ENCODE measurements at places on chromosomes 5 and 9.

GRCh38 chr9:121398374-121398773 lies 28.3 kb upstream of the STOM start:
- DNase-seq, result no peak

DNA sequence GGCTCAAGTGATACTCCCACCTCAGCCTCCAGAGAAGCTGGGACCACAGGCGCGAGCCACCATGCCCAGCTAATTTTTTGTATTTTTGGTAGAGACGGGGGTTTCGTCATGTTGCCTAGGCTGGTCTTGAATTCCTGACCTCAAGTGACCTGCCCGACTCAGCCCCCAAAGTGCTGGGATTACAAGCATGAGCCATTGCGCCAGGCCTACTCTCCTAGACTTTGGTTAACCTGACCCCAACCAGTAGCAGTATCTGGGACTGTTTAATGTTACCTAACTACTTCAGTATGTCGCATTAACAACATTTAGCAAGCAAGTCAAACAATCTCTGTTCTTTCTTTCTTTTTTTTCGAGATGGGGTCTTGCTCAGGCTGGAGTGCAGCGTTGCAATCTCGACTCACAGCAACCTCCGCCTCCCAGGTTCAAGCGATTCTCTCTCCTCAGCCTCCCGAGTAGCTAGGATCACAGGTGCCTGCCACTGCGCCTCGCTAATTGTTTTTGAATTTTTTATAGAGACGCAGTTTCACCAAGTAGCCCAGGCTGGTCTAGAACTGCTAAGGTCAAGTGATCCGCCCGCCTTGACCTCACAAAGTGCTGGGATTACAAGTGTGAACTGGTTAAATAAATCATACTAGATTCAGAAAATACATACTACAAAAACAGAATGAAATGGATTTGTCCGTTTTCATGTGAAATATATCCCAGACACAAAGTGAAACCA lies 2.0 kb downstream of the AK3 start:
- DNase-seq, result no peak

GRCh38 chr5:143679777-143680176 lies 132.2 kb upstream of the HMHB1 start:
- no peak for DNase-seq

DNA sequence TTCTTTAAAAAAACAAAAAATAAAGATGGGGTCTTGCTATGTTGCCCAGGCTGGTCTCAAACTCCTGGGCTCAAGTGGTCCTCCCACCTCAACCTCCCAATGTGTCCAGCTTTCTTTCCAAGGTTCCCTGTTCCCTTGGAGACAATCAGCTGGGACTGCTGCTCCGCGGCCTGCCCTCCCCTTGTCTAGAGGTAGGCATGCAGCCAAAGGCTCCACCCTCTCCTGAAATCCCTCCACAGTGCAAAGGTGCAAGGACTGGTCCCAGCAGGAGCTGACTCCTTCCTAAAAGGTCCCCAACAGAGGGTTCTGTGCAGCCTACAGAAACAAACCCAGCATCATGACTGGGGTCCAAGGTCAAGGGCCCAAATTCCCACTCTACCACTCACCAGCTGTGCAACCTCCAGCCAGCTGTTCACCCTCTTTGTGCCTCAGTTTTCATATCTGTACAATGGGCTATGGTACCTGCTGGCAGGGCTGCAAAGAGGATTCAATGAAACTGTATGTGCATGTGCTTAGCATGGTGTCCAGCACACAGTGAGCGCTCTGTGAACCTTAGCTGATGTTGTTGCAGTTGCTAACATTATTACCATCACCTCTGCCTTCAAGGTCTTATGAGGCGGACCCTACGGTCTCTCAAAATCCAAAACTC lies 47.5 kb downstream of the BARX1 start:
- DNase-seq, result no peak

- no peak for DNase-seq
These were observed 23.4 kb downstream of the WNK2 start for GRCh38 chr9:93207326-93207814.

DNA sequence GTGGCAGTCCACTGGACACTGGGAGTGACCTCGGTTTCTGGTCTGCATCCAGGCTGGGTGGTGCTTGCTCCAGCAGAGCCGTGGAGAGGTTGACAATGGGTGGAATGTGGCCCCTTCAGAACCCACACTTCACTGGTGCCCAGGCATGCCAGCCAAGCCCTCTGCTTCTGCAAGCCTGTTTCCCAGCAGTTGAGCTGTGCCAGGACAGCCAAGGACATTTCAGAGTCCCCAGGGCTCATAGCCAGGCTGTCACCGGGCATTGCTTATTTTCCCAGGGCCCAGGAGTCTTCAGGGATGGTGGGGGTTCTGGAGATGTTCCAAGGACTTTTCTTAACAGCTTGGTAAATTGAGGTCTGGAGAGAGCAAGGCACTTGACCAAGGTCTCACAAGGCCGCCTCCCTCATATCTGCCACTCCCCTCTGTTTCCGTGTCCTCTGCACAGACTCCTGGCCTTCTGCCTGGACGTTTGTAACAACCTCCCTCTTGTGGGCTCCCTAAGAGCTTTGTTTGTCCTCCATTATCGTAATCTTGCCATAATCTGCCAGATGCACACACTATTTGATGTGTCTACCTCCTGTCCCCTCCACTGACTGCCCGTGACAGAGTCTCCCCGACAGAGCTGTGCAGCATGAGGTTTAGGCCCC lies 3.8 kb upstream of the NDST1 start:
- DNase-seq, result no peak

DNA sequence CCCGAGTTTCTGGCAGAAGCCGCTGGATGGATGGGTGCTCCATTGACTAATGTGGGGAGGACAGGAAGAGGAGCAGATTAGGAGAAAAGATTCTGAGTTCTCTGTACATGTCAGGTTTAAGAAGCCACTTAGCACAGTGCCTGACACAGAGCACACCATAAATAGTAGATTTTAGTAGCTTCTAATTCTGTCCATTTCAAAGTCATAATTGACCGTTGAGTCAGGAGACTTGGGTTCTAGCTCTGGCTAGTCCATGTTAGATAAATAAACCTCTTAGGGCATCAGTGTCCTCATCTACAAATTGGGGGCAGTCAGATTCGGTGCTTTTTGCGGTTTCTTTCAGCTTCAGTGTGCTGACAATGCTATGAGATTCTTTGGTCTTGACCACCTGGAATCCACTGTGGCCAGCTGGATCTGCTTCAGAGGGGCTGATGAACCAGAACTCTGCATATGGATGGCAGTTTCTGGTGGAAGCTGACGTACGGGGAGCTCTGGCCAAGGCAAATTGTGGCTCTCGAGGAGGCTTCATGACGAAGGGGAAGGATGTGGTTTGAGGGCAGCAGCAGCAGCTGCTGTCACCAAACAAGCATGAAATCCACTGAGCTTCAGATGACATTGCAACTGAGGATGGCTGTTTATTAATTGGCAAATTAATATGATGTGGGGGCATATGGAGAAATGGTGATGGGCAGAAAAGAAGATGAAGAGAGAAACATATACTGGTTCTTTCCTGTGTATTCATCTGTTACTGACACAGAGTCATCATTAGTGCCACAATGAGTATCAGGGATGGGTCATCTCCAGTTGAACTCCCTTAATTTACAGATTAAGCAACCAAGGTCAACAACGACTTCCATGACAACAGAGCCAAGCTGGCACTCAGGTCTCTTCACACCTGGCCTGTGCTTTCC lies 134.4 kb downstream of the AOPEP start:
- no peak for DNase-seq

GRCh38 chr5:97547999-97548738 lies 365.1 kb upstream of the RIOK2 start:
- DNase-seq, result no peak

DNA sequence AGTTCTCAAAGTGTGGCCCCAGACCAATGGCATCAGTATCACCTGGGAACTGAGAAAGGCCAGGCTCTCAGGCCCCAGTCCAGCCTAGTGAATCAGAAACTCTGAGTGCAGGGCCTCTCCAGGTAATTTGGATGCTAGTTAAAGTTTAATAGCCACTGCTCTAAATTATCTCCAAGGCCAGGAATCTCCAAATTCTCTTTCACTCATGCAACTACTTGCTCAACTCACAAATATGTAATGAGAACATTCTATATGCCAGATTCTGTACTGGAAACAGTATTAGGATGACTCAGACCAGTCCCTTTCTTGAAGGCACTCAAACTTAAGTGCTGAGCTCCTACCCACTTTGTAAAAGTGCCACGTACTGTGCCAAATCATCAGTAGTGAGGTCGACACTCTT lies 84.6 kb downstream of the PAPPA start:
- DNase-seq, result no peak

DNA sequence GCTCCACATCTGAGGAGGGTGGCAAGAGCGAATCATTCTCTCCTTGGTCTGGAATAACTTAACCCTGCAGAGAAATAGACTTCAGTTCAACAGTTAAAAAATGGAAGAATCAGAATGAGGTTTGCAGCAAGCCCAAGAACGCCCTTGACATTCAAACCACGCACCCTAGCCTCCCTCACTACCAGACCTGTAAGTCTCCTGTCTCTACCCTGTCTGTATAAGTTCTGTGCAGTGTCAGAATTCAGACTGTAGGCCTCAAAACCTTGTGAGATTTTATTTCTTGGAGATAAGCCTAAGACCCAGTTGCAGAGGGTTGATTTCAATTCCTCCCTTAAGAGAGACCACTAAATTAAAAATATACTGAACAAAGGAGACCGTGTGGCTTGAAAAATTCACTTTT lies 35.8 kb upstream of the PLPP1 start:
- no peak for DNase-seq

- no peak for DNase-seq
These were observed 1053.9 kb downstream of the PTPRD start for GRCh38 chr9:9558907-9559306.

- DNase-seq, result no peak
These were observed 16.9 kb downstream of the HMGXB3 start for GRCh38 chr5:150017226-150018005.

DNA sequence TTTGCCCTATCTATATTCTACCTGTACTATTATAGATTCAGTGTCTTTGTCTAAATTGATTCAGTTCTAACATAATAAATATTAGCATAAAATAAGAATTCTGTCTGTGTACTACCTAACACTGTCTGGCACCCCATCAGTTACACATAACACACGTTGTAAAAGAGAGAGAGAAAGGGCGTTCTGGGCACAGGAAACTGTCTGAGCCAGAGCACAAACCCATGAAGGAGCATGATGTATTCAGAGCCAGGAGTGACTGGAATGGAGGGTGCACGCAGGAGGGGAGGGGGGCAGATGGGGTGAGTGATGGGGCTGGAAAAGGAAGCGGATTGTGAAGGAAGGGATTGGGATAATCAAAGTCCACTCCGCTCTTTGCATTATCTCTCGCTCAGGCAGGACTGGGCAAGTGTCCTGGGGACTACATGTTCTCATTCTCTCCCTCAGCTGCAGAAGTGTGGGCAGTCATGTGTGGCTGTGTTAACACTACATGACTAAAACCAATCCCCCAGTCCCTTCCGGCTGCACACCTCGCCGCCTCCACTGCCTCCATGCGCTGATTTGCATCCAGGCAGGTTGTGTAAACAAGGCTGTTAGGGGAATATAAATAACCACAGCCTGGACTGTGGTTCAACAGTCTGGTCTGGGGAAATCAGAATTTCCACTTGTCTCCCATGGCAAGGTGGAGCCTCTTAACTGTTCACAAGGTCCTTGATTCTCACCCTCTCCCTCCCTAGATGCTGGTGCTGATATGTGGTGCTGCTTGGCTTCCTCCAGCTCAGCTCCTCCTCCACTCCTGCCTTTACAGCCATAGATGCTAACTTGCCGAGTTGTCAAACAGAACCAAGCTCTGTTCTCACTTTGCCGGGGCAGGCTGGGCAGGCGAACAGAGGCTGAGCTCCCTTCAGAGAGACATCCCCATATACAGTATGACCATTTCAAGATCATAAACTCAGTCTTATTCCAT lies 367.5 kb upstream of the BRINP1 start:
- DNase-seq, result peak; percentile 25

DNA sequence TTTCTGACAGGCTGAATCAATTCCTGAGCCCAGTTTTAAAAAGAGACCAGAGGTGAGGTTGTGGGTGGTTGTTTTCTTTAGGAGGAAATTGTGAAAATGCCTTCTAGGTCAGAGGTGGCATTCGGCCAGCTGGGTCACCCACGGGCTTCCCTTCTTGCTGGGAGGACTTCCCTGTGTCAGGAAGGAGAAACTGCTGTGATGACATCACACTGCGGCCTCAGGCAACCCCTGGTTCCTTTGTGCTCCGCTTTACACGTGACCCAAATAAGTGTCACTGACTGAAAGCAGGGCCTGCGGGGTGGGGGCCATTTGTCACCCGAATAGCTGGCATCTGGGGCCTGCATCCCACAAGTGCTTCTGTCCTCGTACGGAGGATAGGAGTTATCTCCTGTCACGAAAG lies 39.7 kb downstream of the FABP6 start:
- no peak for DNase-seq

GRCh38 chr5:9642621-9643020 lies 12.5 kb upstream of the TAS2R1 start:
- no peak for DNase-seq

GRCh38 chr9:137428841-137429545 lies 5.8 kb downstream of the NOXA1 start:
- DNase-seq, result no peak

DNA sequence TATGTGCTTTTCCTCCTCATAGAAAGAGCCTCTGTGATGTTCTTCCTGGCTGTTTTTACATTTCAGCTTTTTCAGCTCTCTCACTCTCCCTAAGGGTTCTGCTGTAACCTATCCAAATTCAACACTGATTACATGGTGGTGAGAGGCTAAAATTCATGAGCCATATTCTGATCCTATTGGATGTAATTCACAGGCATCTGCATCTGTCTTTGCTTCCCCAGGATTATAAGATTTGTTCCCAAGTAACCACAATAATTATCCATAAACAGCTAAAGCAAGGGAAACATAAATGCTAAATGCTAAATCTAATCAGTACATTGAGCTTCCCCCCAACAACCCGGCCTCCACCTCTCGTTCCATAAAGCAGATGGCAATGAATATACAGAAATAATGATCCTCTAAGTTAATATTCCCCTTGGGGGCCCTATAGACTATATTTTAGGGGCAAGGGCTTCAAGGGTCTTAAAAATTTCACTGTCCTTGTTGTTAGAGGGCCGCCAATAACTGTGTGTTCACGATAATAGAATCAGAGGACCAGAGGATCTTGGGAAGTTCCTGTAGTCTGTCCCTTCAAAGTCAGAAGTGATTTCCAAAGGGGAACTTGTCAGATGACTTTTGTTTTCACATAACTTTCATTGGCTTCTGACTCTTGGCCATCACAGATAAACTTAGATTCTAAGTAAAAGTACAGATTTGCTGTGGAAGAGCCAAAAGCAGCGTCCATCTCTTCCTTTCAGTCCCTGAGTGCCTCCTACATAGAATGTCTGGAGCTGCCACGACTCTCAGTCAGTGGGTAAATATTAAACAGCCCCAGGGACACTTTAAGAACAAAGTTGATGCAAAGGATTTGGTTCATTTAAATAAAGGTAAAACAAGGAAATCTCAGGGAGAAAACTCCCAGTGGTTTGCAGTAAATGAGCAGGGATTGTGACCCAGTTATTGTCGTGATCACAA lies 125.6 kb downstream of the ALDH1A1 start:
- DNase-seq, result no peak

GRCh38 chr5:88955403-88955802 lies 72.4 kb upstream of the MEF2C start:
- DNase-seq, result no peak
